Activated naive CD4-positive, alpha-beta T cell treated with Interleukin-2 at 50 U/mL for 16 hours (primary cell): ENCODE measurements at places on chromosomes 3 and 15.

DNA sequence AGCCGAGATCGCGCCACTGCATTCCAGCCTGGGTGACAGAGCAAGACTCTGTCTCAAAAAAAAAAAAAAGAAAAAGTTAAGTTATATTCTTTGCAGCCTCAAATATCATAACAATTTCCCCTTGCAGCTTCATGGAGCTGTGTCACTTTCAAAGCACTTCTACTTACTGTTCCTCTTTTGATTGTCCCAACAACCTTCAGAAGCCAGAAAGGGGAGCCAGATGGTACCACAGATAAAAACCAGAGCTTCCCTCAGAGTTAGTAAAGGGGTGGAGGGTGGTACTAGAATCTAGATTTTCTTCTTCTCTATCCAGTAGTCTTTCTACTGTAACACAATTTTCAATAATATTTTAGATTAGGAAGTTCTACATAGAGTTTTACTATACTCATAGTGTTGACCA is 188.8 kb downstream of the TAFA4 start:
- no peak for DNase-seq

GRCh38 chr15:78878356-78878755 is 5.7 kb downstream of the MORF4L1 start:
- DNase-seq, result no peak

- DNase-seq, result no peak
Measured at GRCh38 chr3:77134769-77135168, 94.9 kb downstream of the ROBO2 start.

GRCh38 chr3:6260551-6261191 is 600.2 kb upstream of the GRM7 start:
- no peak for DNase-seq

- no peak for DNase-seq
Measured at GRCh38 chr3:48679411-48680391, 6.0 kb downstream of the NCKIPSD start.

DNA sequence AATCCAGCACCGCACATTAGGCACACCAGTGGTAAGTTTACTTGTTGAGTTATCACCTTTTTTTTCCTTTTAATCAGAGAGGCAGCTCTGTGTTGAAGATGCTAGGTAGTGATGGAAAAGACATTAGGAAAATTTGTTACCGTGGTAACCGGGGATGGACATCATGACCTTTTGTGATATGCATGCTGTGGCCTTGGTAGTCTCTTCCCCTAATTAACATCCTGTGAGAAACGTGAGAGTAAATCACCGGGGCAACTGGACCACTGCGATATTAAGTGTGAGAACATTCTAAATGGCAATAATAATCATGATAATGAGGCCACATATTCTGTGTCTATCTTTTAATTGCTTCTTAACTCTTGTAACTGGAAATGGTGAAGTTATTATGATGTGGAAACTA is 362.0 kb downstream of the CACNA2D3 start:
- no peak for DNase-seq

GRCh38 chr3:11660242-11660641 is 16.5 kb upstream of the VGLL4 start:
- no peak for DNase-seq

DNA sequence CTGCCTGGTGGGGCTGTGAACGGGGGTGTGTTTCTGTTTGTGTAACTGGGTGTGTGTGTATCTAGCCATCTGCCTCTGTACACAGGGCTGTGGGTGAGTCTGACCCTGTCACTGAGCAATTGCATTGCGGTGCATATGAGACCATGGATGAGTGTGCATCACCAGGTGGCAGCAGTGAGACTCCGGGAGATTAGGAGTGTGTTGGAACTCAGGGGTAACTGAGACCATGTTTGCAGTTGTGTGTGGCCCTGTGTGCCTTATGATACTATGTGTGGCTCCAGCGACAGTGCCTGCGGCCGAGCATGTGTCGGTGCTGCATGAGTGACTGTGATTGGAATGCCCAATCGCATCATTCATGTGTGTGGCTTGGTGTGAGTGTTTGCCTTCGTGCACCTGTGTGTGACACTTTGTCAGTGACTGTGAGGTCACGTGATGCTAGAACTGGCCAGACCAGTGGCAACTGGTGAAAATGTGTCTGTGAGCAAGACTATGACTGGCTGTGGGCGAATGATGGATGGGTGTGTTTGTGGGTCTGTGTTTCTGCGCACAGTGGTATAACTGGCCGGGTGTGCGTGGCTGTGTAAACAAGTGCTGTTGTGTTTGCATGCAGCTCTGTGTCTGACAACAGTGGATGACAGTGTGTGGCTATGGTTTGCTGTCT is 14.0 kb downstream of the VILL start:
- peak; percentile 59 for DNase-seq
